Putamen (tissue), 1 donor: ENCODE measurements at places on chromosomes 3 and 15.
A peak's percentile ranks its signal among the peaks of the same experiment; 100 is the strongest.

DNA sequence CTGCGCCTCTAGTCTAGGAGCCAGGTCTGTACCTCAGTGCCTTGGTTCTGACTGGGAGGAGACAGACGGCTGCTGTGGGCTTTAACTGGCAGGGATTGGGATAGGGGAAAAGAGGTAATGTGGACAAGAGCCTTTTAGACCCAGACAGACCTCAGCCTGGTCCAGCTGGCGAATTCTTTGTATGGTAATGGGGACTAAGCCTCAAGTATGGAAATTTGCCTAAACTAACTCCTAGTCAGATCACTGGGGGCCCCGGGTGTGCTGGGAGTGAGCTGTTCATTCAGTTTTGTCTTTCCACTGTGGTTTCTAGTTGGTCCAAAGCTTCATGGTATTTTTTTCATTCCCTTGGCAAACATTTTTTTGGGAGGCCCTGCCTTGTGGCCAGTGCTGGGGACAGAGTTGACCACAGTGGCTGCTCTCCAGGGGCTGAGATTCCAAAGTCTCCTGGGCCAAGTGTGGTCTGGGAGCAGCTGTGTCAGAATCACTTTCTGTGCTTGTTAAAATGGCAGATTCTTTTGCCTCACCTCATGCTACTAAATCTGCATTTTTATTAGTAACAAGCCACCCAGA lies 261.4 kb upstream of the C2CD4B start:
- no peak for DNase-seq

DNA sequence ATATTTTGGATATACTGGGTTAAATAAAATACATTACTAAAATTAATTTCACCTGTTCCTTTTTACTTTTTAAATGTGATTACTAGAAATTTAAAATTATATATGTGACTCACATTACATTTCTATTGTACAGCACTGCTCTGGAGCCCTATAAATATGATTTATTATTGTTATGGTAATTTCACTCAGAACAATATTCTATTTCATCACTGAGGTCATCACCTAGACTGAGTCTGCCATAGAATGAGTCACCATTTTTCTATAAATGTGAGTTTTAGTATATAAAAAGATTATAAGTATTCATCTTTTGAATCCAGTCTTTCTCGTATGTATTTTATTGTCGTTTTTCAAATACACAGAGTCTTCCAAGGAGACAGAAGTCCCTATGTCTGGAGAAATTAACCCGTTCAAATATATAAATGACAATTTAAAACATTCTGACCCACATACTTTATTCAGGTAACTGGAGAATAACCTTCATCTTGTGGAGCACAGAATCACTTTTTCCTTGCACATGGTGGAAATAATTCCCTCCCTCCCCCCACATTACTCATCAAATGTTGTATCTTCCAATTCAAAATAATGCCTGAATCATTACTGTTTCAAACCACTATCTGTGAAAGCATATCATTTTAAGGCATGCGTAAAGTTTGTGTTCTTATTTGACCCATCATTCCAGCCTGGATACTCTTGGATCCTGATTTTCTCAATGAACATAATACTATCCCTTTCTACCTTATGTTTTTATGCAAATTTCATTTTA lies 30.0 kb downstream of the CHST14 start:
- no peak for DNase-seq

- DNase-seq: no peak
Observed at GRCh38 chr15:66184936-66185790, 68.4 kb downstream of the MEGF11 start.

DNA sequence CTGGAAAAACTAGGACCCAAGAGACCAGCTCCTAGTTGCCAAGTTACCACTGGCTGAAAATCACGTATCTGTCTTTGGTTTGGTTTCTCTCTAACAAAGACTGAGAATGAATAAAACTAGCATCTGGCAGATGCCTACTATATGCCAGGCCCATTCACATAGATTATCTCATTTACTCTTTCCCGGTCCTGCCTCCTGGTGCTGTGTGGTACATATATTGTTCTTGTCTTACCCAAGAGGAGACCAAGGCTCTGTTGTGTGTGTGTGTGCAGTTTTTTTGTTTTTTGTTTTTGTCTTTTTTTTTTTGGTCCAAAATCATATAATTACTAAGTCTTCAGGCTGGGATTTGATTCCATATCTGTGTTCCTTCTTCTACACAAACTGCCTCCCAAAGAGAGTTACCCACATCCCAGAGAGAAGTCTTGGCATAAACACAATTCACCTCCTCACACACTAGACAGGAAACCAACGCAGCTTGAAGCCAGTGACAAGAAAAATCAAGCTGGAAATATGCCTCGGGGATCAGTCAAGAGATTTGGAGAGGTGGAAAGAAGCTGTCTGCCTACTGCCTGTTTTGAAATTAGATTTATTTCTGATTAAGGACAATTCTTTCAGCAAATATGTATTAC lies 891 bp downstream of the AHSG start:
- DNase-seq: no peak

GRCh38 chr3:111751961-111752360 lies 107.1 kb upstream of the PHLDB2 start:
- DNase-seq: no peak

DNA sequence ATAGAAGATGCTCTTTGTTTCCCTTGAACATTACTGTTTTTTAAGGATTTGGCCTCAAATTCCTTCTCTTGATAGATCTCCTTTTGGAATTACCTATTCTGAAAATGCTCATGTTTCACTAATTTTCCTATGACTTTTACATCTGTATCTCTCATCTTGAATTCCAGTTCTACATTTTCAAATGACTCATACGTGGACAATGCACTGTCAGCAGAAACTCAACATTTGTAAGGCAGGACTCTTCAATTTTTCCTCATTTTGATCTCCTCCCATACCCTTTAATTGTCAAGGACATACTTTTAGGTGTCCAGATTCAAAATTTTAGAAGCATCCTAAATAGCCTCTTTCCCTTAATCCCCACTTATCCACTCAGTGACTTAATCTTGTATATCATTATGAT lies 341.0 kb upstream of the RASGRP1 start:
- no peak for DNase-seq

GRCh38 chr3:47384425-47384824 lies 3.6 kb downstream of the PTPN23 start:
- no peak for DNase-seq

GRCh38 chr15:52695154-52695553 lies 16.0 kb upstream of the ATOSA start:
- DNase-seq: no peak

- DNase-seq: no peak
Observed at GRCh38 chr3:62312201-62312600, 61.1 kb downstream of the FEZF2 start.

DNA sequence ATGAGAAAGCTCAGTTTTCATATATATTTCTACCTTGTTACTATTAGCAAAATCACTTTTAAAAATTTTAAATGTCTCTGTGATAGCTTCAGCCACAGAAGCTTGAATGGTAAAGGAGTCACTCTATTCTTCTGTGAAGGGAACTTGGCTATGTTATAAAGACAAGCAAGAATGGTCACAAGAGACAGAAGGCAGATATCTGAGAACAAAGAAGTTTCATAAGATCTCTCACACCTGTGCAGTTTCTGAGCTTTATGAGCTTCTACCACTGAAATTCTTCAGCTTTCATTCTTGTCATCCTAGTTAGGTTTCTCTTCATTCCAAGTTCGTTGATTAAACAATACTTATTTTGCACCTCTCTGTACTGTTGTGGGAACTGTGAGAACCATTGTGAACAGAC lies 853.4 kb downstream of the IGSF11 start:
- DNase-seq: no peak

DNA sequence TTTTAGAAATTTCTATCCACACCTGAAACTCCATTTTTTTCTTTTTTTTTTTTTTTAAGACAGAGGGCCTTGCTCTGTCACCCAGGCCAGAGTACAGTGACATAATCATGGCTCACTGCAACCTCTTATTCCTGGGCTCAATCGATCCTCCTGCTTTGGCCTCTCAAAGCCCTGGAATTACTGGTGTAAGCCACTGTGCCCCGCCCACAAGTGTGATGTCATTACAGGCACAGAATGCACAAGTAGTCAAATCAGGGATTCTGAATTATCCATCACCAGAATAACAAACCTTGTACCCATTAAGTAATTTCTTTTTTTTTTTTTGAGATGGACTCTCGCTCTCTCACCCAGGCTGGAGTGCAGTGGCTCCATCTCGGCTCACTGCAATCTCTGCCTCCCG lies 1.9 kb downstream of the UQCRC1 start:
- no peak for DNase-seq

- no peak for DNase-seq
Observed at GRCh38 chr3:59430341-59430740, 380.5 kb upstream of the CFAP20DC start.

- DNase-seq: no peak
Observed at GRCh38 chr15:62931650-62932049, 110.9 kb upstream of the TPM1 start.

- DNase-seq: peak; percentile 89
Observed at GRCh38 chr3:120908030-120908794, at the start of gene STXBP5L. Gene STXBP5L, plus strand, starts transcription at chr3:120908205. Its CDS starts 1,374 bp downstream, at chr3:120909579.

- DNase-seq: no peak
Observed at GRCh38 chr3:13462822-13463221, 17.3 kb upstream of the HDAC11 start.
